Activated T-cell treated with anti-CD3 and anti-CD28 coated beads, Interleukin-2, amount 50 U/mL, for 4 hours (primary cell): ENCODE measurements at places on chromosomes 4 and X.

DNA sequence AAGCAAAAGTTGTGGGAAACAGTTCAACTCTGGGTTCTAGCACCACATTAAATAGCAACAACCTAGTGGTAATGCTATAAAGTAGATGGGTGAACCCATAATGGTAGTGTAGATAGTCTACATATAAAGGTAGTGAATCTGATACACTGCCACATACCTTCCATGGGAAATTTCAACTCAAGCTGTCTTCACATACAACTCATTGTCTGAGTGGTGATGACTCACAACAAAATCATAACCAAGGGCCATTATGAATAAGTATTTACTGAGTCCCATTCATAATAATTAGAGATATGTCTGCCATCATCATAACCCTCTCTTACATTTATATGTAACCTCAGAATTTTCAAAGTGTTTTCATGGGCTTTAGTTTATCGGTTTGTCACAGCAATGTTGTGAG lies 34.8 kb downstream of the EGF start:
- DNase-seq, result no peak

DNA sequence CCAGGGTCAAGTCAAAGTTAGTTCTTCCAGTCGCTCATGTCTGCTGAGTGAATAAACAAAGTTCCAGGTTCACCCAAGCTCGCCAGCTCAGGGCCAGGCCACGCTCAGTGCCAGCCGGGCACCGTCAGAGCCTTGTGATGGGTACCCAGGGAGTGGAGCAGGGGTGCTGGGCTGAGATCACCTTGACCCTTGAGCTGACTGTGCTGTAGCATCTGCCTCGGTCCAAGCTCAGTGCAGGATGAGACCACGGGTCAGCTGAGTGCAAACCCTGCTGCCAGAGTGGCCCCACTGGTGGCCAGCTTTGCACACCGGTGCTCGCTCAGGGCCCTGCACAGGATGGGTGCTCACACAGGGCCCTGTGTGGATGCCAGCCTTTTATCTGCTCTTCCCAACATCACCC lies 4.3 kb downstream of the CPZ start:
- DNase-seq, result no peak

- DNase-seq, result no peak
Measured at GRCh38 chr4:15689540-15689939, 7.9 kb downstream of the FAM200B start.

- DNase-seq, result no peak
Measured at GRCh38 chrX:40068048-40068447, 29.7 kb downstream of the BCOR start.

DNA sequence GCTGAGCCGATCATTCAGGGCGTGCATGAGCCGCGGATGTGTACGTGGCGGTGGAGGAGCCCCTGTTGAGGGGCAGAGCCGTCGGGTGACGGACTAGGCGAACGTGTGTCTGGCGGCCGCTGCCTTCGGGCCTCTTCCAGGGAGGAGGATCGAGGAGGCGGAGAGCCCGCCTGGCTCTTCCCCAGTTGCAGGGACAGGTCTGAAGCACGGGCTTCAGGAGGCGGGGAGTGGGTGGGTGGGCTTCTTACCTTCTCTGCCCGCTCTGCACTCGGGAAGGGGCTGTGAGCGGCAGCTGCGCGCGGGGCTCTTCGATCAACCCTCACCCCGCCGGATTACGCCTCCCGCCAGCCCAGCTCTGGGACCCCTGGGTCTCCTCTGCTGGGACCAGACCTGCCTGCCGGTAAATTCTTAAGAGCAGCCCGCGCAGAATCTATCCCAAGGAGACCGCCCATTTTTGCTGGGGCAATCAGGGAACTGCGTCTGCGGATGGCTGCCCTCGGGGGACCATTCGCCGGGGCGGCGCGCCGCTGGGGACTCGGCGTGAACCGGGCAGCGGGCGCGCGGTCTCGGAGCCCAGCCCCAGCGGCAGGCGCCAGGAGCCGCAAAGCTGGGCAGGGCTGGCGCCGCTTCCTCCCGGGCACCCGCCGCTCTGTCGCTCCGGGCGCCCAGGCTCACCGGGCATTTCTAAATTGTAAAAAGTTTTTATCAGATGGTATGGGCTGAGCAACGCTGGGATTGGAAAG lies 4.9 kb downstream of the PLAC8 start:
- peak; percentile 16 for DNase-seq

DNA sequence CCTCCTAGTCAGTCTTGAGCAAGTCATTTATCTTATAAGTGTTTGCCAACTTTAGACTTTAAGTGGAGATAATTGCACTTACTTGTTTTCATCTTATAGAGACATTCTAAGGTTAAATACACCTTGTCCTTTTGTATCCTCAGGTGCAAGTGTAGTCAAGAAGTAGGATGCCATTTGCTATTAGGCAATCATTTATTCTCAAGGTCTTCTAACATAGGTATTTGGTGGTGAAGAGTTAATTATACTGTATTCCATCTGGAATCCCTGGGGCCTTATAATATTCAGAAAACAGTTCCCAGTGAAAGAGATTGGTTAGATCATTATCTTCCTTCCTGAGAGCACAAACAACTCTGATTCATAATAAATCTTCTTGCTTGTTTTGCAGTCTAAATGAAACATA lies 23.7 kb downstream of the SULT1E1 start:
- DNase-seq, result no peak

GRCh38 chr4:124918559-124919122 lies 206.1 kb upstream of the ANKRD50 start:
- no peak for DNase-seq

DNA sequence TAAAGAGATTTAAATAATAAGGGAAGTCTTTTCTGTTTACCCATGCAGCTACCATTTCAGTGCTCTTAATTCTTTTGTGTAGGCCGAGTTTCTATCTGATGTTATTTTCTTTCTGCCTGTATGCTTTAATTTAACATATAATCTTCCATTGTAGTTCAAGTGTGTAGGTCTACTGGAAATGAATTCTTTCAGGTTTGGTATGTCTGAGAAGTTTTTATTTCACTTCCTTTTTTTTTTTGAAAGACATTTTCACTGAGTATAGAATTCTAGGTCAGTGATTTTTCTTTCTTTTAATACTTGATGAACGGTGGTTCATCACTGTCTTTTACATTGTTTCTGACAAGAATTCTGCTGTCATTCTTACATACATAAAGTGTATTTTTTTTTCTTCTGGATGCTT lies 42.1 kb downstream of the VAMP7 start:
- DNase-seq, result no peak

- no peak for DNase-seq
Measured at GRCh38 chr4:117965622-117966021, 68.7 kb upstream of the NDST3 start.

DNA sequence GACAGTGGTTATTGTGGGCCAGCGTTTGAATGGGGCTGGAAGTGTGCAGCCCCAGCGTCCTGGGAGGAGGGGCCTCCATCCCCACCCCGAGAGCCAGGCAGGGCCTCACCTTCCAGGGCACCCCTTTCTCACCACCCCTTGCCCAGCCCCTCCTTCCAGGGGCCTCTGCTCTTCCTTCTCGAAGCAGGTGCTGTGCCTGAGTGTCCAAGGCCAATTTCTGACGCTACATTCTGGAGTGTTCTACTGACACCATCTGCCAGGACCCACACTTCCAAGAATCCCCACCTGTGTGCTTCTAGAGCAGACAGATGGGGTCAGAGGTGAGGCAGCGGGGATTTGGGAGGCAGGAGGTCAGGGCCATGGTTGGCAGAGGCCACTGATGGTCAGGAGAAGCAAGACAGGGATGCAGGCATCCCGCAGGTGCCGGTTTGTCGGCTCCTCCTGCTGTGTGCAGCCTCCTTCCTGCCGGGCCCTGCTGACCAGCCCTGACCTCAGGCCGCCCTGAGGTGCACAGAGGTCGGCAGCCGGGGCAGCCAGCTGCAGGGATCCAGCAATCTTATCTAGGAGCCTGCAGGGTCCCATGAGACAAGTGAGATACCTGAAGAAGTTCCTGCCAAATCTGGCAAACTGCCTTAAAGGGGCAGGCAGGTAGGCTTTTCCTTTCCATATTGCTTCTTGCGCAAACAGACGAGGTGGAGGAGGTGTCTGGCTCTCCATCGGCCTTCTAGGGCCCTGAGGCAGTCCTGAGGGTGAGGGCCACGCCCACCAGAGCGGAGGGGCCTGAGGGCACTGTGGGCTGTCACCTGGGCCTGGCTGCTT lies 18.8 kb downstream of the MSANTD1 start:
- no peak for DNase-seq

GRCh38 chrX:635428-636090 lies 5.0 kb downstream of the SHOX start:
- no peak for DNase-seq

DNA sequence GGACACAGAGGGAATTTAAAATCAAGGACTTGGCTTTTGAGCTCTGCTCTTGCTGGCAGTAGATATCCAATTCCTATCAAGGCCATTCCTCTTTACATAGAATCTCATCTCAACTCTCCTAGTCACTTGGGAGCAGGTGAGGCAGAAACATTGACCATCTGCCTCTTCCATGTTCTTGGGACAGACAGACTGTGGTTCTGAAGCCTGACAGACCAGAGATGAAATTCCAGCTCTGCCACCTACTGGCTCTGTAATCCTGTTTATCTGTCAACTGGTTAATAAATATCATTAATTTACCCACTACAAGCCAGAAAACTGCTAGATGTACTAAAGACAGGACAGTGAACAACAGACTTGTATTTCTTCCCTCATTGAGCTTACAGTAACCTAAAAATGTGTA lies 300.8 kb downstream of the ADGRL3 start:
- no peak for DNase-seq

- DNase-seq, result no peak
Measured at GRCh38 chr4:34193451-34194154, 2050.7 kb downstream of the ARAP2 start.

DNA sequence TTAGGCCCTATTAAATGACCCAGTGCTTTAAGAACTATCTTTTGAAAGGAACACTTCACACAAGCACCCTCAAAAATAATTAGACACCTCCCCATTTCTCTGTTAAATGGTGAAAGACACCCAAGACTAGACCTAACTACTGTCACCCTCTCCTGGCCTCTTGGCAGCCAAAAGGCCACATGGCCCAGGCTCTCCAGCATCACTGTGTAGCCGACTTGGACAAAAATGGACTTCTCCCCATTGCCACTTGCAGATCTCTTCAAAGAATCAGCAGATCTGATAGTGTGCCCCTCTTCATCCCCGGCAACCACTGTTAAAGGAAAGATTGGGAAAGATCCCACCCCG lies 2.0 kb downstream of the MID1IP1 start:
- DNase-seq, result no peak

GRCh38 chr4:147311956-147312355 lies 168.9 kb upstream of the EDNRA start:
- DNase-seq, result no peak

GRCh38 chr4:7771056-7771455 lies 168.6 kb downstream of the AFAP1 start:
- DNase-seq, result peak; percentile 46

GRCh38 chr4:154642373-154643009 lies 30.0 kb upstream of the FGG start:
- DNase-seq, result no peak

GRCh38 chr4:8267077-8267476 lies 2.5 kb upstream of the HTRA3 start:
- DNase-seq, result no peak

GRCh38 chrX:53383376-53384076 lies 38.9 kb downstream of the SMC1A start:
- DNase-seq, result no peak

DNA sequence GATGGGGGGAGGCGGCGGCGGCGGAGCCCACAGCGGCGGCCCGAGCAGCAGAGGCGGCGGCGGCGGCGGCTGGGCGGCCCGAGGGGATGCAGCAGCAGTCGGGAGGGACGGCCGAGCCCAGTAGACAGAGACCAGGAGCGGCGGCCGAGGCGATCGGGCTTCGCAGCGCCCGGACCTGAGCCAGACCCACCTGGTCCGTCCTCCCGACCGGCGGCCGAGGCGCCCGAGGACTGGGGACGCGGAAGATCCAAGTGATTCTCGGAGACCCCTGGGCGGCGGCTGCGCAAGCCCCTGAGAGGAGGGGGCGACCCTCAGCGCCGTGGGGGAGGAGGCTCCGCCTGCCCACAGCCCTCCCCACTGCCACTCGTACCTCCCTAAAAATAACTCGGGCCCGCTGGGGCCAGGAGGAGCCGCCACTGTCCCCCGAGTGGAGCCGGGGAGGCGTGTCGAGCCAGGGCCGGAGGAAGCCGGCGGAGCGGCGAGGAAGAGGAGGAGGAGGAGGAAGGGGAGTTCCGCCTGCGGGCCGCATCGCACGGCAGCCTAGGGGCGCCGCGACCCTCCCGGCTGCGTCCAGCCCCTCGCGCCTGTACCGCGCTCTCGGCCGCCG lies 608 bp downstream of the RAPGEF2 start:
- peak; percentile 23 for DNase-seq

DNA sequence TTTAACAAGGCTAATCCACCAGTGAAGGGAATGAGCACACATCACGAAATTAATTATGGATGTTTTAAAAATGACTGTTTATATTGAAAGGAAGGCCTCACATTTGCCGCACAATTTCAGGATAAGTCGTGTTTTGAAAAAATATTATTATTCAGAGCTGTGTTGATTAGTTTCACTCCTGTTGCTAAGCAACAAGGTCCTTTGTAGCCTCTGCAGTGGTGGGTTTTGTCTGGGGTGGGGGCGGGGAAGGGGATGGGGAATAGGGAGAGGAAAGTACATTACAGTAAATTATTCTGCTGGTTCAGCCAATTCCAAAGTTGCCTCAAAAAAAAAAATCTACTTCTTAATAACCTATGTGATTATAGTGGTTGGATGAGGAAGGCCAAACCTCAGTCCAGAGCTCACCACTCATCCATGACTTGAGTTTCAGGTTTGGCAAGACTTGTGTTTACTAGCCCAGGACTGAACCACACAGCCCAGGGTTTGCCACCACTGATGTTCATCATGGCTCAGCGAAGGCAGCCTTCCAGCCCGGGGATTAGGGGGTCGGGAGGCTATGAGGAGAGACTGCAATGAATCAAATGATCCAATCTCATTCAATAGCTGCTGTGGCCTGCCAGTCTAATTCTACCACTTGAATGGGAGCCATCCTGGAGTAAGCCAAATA lies 162.5 kb upstream of the ATP6AP2 start:
- DNase-seq, result no peak

DNA sequence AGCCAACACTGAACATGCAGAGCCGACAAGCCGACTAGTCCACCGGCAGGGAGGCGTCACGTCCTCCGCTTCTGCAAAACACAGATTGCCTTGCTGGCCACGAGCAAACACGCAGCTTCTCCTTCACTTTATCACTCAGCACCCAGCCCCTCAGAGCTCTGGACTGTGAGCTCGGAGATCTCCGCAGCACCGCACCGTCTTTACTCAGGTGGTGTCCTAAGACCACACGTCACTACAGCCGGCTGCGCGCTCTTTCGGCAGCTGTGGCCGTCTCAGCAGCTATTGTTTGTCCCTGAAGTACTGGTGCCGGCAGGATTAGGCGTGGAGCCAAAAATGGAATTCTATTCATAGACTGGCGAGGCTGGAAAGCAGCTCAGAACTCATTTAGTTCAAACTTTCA lies 72.0 kb downstream of the FAT1 start:
- DNase-seq, result no peak

DNA sequence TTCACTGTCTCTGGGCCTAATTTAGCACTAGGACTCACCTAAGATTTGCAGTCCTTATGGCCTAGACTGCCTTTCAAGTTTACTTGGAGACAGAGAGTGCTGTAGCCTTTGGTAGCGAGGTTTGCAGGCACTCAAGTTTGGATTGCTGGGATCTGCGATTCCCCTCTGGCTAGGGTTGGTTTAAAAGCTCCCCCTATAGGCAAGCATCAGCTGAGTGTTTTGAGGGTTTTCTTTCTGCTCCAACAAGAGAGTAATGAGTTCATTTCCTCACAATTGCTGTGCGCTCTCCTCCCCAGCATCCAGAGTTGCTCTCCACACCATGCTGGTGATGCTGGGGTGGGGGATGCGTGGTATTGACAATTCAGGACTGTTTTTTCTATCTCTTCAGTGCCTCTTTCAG lies 206.9 kb downstream of the GLUD2 start:
- no peak for DNase-seq

- peak; percentile 48 for DNase-seq
Measured at GRCh38 chr4:36243355-36244256, 708 bp downstream of the ARAP2 start.
